A549 treated with AZD2906 at 1 μM for 4 hours (cell line): ENCODE measurements at places on chromosomes 1 and 21. TPM values are rescaled to one million over a fixed set of nuclear protein-coding genes. Genes with fewer than 3 reads are reported as not detected.

The MORN1 gene
- 4.6 to 6.2 TPM (median 5.3 TPM) in 5 replicates for total RNA-seq

The CORT gene
- total RNA-seq: 0.09 to 0.26 TPM (median 0.18 TPM) in 4 of 5 replicates, not detected in the other

The KIAA0319L gene
- total RNA-seq: 13.4 to 17.8 TPM (median 14.5 TPM) in 5 replicates

The NOS1AP gene
- 0.23 to 0.53 TPM (median 0.34 TPM) in 5 replicates for total RNA-seq

The ILDR2 gene
- 0.01 to 0.10 TPM (median 0.03 TPM) in 4 of 5 replicates, not detected in the other for total RNA-seq

The ALPL gene
- total RNA-seq: 0.41 to 0.67 TPM (median 0.51 TPM) in 5 replicates

The SLC44A3 gene
- 1.6 to 1.9 TPM (median 1.6 TPM) in 5 replicates for total RNA-seq

The EIF4G3 gene
- total RNA-seq: 16.4 to 19.0 TPM (median 18.4 TPM) in 5 replicates

The APOBEC4 gene
- total RNA-seq: not detected in 5 replicates

The OR2L5 gene
- not detected in 5 replicates for total RNA-seq

The PDE4B gene
- total RNA-seq: 4.5 to 6.1 TPM (median 5.2 TPM) in 5 replicates

The TFF2 gene
- total RNA-seq: not detected in 5 replicates

The SH2D1B gene
- 0.10 to 0.20 TPM (median 0.10 TPM) in 5 replicates for total RNA-seq

The SLC1A7 gene
- 0.03 TPM in 1 of 5 replicates, not detected in the others for total RNA-seq

The IL19 gene
- 0.08 to 0.11 TPM (median 0.09 TPM) in 3 of 5 replicates, not detected in the others for total RNA-seq

The FOXO6 gene
- 0.42 to 1.0 TPM (median 0.96 TPM) in 5 replicates for total RNA-seq

The DISP3 gene
- total RNA-seq: 0.43 to 0.84 TPM (median 0.58 TPM) in 5 replicates

The KLHDC9 gene
- 1.8 to 2.1 TPM (median 1.8 TPM) in 5 replicates for total RNA-seq

The BSND gene
- total RNA-seq: not detected in 5 replicates

The EDARADD gene
- 2.9 to 3.8 TPM (median 3.3 TPM) in 5 replicates for total RNA-seq

The LCE1B gene
- 0.06 to 0.10 TPM (median 0.08 TPM) in 3 of 5 replicates, not detected in the others for total RNA-seq

The LRRIQ3 gene
- total RNA-seq: 0.50 to 0.87 TPM (median 0.77 TPM) in 5 replicates

The OR6K3 gene
- total RNA-seq: not detected in 5 replicates

The CCDC185 gene
- total RNA-seq: 0.03 to 0.05 TPM (median 0.03 TPM) in 3 of 5 replicates, not detected in the others

The LCE1A gene
- not detected in 5 replicates for total RNA-seq

The LUZP1 gene
- 17.4 to 26.1 TPM (median 18.8 TPM) in 5 replicates for total RNA-seq

The CBS gene
- total RNA-seq: 11.4 to 13.8 TPM (median 12.0 TPM) in 5 replicates

The ANKRD45 gene
- 0.08 to 0.24 TPM (median 0.15 TPM) in 5 replicates for total RNA-seq

The F13B gene
- 0.05 to 0.08 TPM (median 0.07 TPM) in 3 of 5 replicates, not detected in the others for total RNA-seq

The UBL4B gene
- 0.03 to 0.08 TPM in 2 of 5 replicates, not detected in the others for total RNA-seq

The PEAR1 gene
- 6.2 to 7.7 TPM (median 7.0 TPM) in 5 replicates for total RNA-seq

The CFAP410 gene
- 5.2 to 10.0 TPM (median 8.1 TPM) in 5 replicates for total RNA-seq

The FCRL2 gene
- total RNA-seq: not detected in 5 replicates

The ARPC5 gene
- total RNA-seq: 148 to 204 TPM (median 164 TPM) in 5 replicates

The EFNA1 gene
- 21.7 to 30.6 TPM (median 26.3 TPM) in 5 replicates for total RNA-seq

The IGSF5 gene
- not detected in 5 replicates for total RNA-seq

The NTNG1 gene
- not detected in 5 replicates for total RNA-seq

The HFM1 gene
- 0.01 to 0.14 TPM (median 0.09 TPM) in 3 of 5 replicates, not detected in the others for total RNA-seq

The OR14K1 gene
- total RNA-seq: not detected in 5 replicates

The SLC9C2 gene
- not detected in 5 replicates for total RNA-seq

The RPE65 gene
- total RNA-seq: not detected in 5 replicates

The RAB42 gene
- total RNA-seq: 3.2 to 3.7 TPM (median 3.5 TPM) in 5 replicates

The RXFP4 gene
- not detected in 5 replicates for total RNA-seq

The OR2T29 gene
- not detected in 5 replicates for total RNA-seq

The TRIM45 gene
- total RNA-seq: 0.90 to 1.6 TPM (median 1.1 TPM) in 5 replicates

The ASAP3 gene
- 6.1 to 8.3 TPM (median 7.0 TPM) in 5 replicates for total RNA-seq

The CZIB gene
- 28.0 to 31.6 TPM (median 29.8 TPM) in 5 replicates for total RNA-seq

The LRRC39 gene
- total RNA-seq: 0.05 to 0.13 TPM (median 0.10 TPM) in 5 replicates

The CALML6 gene
- total RNA-seq: 0.12 to 0.23 TPM (median 0.15 TPM) in 5 replicates

The GSTM5 gene
- not detected in 5 replicates for total RNA-seq

The KMO gene
- 0.51 to 1.2 TPM (median 0.98 TPM) in 5 replicates for total RNA-seq

The ST6GALNAC5 gene
- total RNA-seq: 0.09 to 0.22 TPM (median 0.11 TPM) in 5 replicates
